ENCODE measurements at places on chromosomes 11 and 22.

DNA sequence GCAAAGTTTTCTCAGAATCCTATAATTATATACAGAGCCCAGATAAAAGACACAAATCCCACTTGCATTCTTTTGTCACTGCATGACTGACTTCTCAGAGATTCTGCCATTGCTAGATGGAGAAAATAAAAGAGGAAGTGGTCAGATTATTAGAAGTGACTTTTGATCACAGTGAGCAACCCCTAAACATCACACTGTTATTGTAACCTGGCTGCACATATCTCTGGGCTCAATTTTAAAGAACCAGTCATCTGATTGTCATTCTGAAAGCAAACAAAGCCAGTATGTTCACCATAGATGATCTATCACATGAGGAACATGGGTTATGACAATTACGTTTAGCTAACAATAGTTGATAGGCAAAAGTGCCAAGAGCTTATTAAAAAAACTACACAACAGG is 47.8 kb downstream of the COPB1 start:
- no peak for DNase-seq

DNA sequence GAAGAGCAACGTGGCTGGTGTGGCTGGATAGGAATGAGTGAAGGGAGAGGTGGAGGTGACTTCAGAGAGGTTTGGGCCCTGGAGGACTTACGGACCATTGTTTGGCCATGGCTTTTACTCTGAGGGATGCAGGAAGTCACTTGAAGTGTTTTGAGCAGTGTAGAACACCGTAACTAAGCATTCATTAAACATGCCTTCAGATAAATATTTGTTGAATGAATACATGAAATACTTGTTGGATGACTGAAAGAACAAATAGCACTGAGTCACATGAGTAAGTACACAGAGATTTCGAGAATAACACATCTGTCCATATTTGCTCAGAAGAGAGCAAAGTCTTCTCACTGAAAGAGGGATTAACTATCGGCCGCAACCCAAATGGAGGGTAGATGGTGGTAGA is 182.7 kb upstream of the SNX19 start:
- no peak for DNase-seq

GRCh38 chr22:42905217-42905616 is 48.1 kb upstream of the ARFGAP3 start:
- DNase-seq, result no peak

GRCh38 chr11:47527186-47527585 is 25.7 kb downstream of the CELF1 start:
- DNase-seq, result no peak

GRCh38 chr11:125188021-125188420 is 23.5 kb downstream of the PKNOX2 start:
- DNase-seq, result no peak

DNA sequence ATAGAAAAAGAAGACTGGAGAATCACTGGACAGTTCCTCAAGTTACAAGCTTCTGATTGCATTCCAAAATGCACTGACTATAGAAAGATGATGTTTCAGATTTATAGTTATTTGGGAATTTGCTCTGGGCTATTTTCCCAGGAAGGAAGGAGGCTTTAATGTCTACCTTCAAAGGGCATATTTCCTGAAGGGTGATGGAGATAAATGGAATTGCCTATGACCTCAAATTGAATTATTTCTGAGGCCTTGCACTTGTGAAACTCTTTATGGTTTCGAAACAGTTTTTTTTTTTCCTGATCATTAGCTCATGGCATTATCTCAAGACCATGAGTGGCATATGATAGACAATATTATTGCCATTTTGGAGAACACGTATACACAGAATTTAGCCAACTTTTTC is 333.9 kb downstream of the METTL15 start:
- no peak for DNase-seq

DNA sequence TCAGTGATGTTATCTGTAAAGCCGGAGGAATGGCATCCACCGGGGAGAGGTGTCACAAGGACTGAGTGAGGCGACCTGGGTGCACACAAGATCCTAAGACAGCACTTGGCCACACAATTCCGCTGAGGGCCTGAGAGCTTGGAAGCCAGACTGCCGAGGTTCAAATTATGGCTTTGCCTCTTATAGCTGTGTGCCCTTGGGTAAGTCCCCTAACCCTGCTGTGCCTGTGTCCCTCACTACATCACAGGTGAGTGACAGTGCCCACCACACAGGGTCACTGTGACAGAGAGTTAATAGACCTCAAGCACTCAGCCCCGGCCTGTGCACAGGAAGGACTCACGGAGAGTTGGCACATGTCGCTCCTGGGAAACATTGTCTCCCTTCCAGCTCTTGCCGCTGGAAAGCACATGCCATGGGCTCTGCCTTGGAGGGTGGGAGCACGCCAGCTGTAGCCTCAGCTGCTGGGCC is 592 bp downstream of the RHOD start:
- DNase-seq, result no peak

DNA sequence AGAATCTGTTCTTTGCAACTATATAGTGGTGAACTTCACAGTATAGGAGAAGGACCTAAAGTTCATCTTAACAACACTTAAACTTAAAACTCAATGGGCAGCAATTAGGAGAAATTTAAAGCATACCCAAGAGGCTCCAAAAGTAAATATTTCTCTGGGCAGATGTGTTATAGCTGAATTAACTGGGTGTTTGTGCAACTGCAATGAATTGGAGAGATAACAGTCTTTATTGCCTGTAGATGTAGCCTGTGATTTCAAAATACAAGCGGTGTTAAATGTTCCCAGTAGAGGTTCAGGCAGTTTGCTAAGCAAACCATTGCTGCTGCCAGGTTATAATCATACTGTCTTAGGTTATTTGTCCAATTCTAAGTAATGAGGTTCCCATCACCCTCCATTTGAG is 294.1 kb upstream of the MTNR1B start:
- DNase-seq, result no peak

DNA sequence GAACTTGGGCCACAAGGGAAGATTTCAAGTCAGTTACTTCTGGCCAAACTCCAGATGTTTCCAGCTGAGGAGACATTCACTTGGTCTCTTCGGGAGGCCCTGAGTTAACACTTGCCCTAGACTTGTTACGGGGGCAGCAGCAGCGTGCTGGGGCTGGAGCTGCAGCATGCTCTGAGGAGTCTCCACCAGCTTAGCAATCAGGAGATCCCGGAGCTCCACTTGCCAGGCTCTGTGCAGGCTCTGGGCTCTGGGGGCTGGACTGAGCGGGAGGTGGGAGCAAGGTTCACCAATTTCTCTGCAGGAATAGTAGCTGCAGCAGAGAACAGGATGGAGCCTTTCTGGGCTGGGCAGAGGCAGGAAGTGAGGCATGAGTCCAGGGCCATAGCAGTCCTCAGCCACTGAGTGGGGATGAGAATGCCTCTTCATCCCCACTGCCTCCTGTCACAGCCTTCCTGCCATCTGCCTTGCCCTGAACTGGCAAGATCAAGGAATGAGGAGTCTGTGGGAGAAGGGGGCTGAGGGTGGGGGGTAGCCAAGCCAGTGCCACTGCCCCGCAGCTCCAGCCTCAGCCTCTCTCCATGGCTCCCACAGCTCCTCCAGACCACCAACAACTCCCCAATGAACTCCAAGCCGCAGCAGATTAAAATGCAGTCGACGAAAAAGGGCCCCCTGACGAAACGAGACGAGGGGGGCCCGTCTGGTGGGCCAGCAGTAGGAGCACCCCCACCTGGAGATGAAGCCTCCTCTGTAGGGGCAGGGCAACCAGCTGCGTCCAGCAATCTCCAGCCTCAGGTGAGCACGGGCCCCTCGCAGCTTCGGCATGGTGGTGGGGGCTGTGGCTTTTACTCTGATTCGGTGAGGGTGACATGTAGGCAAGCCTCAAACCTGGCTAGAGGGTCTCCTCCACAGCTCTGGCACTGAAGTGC is 23.4 kb downstream of the GTPBP1 start:
- DNase-seq, result no peak

- DNase-seq, result no peak
These were observed 182.3 kb downstream of the BLID start for GRCh38 chr11:121933694-121934093.

- DNase-seq, result no peak
These were observed 111.7 kb upstream of the PGR start for GRCh38 chr11:101241160-101241795.

GRCh38 chr11:16215352-16215751 is 141.0 kb downstream of the SOX6 start:
- DNase-seq, result no peak

GRCh38 chr11:117160826-117161225 is 16.7 kb downstream of the PAFAH1B2 start:
- DNase-seq, result no peak

- no peak for DNase-seq
These were observed 12.6 kb upstream of the RFPL2 start for GRCh38 chr22:32217465-32217864.

- no peak for DNase-seq
These were observed 25.5 kb downstream of the TMPRSS13 start for GRCh38 chr11:117903505-117904382.
